ENCODE measurements at places on chromosomes 7 and 10. TPM values are rescaled to one million over a fixed set of nuclear protein-coding genes. Genes with fewer than 3 reads are reported as not detected.

Gene SPDYE9
- total RNA-seq = not detected

Gene KIAA1549
- 8.2 TPM for total RNA-seq

Gene UCN3
- not detected for total RNA-seq

Gene TYSND1
- total RNA-seq = 87.3 TPM

Gene SLC25A40
- 4.5 TPM for total RNA-seq

All from PC-3 (cell line).